NCI-H1092 (cell line): ENCODE measurements at places on chromosomes 4 and X.

DNA sequence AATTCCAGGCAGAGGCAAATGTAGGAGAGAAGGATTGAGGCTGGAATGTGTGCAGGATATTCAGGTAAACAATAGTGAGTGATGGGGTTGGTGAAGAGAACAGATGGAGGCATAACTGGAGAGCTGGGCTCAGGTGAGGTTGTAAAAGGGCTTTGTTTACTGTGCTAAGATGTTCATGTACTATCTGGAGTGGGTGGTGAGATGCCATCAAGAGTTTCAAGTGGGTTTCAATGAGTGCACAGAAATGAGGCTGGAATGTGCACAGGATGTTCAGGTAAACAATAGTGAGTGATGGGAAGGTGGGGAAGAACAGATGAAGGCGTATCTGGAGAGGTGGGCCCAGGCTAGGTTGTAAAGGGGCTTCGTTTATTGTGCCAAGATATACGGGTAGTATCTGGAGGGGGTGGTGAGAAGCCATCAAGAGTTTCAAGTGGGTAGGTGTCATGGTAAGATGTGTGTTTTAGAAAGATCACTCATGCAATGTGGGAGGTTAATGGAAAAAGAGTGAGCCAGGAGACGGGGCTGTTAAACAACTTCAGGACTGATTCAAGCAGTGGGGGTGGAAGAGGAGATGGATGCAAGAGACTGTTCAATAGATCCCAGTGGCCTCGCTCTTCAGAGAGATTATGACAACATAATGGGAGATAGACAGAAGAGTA, 25.4 kb upstream of the NMU start:
- no peak for DNase-seq

- no peak for DNase-seq
These were observed 22.4 kb downstream of the PCDH18 start for GRCh38 chr4:137509855-137510282.

GRCh38 chr4:151888367-151888866, 127.6 kb upstream of the GATB start:
- DNase-seq, result no peak

- DNase-seq, result no peak
These were observed 38.8 kb downstream of the SEC31A start for GRCh38 chr4:82851885-82852750.

DNA sequence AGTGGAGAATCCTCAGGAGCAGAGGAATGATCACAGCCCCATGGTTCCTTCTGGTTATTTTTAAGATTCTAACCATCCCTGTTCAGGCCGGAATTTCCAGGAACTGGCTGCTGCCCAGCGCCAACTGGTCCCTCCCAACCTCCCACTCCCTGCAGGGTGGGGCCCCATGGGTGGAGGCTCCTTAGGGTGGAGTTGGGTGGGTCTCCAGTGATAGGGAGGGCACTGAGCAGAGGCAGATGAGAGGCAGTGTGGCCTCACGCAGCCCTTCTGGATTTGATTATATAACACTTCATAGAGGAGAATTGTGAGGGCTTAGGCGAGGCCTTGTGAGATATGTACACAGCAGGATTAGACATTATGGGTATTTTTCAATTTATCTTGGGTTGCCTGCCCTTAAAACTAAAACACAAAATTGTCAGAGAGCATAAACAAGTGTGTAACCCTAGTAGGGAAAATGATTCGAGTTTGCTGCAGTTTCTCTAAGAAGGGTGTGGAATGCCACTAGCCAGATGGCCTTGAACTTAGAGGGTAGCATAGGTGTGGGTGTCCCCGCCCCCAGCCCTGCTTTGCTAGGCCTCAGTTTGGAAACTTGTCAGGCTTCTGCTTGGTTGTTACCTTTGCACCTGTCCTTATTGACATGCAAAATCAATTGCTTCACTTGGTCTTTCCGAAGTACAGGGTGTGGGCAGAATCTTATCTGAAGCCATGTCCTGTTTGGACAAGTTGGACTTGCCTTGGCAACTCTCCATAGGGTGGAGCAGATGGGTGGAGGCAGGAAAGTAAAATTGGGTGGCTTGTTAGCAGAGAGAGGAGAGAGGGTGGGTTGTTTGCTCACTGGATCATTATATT, 9.4 kb downstream of the KLF3 start:
- no peak for DNase-seq

DNA sequence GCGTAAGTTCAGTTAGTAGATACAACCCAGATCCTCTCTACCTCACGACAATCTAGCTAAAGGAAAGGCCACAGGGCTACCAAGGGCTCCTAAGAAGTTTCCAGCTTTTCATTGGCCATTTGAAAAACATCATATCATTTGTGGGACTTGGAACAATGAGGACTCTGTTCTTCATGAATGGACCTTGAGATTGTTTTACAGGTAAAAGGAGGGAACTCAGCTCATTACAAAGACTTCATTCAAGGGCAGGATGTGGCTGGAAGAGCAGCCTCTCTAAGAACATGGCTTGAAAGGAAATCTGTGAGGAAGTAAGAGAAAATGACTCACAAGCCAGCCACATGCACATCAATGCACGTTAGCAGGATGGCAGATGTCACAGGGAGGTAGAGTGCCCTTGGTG, 105.9 kb upstream of the SLC7A11 start:
- no peak for DNase-seq

GRCh38 chrX:70769659-70770227, 138.8 kb downstream of the TEX11 start:
- DNase-seq, result no peak

- DNase-seq, result no peak
These were observed 15.3 kb upstream of the HMGB3 start for GRCh38 chrX:150967786-150968185.

GRCh38 chrX:11386001-11386523, 92.8 kb downstream of the AMELX start:
- DNase-seq, result no peak

GRCh38 chr4:161657616-161658015, 506.2 kb downstream of the FSTL5 start:
- no peak for DNase-seq

- DNase-seq, result no peak
These were observed 933.2 kb downstream of the ADGRL3 start for GRCh38 chr4:62133101-62133897.

DNA sequence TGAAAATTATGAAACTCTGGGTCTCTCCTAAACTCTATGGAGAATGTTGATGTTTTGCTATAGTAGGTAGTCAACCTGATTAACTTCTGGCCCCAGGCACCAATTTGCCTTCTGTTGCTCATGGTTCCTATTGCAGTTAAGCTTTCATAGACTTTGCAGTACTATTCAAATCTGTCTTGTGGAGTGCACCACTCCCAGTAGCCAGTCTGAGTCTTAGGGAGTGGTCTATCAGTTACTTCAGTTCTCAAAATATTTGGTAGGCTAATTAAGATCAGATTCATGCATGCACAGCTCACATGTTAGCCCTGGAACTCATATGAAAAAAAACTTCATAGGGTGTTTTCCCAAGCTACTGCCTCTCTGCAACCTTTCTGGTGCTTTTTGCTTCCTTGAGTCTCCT, 53.3 kb downstream of the BMP15 start:
- DNase-seq, result no peak

DNA sequence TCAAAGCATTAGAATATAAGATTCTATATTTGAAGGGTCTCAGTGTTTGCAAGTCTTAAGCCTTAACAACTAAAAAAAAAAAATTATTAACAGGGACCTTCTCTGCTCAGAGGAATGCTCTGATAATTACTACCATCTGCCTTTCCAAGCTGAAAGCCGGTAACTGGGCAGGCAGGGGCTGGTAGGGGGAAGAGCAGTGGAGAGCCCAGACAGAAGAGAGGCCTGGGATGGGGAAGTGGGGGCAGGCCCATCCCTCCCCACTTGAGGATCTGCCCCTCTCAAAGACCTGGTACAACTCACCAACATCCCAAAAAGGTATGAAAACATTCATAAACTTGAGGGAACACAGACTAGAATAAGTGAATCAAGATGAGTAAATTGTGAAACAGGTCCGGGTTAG, 113.9 kb downstream of the QDPR start:
- DNase-seq, result no peak

DNA sequence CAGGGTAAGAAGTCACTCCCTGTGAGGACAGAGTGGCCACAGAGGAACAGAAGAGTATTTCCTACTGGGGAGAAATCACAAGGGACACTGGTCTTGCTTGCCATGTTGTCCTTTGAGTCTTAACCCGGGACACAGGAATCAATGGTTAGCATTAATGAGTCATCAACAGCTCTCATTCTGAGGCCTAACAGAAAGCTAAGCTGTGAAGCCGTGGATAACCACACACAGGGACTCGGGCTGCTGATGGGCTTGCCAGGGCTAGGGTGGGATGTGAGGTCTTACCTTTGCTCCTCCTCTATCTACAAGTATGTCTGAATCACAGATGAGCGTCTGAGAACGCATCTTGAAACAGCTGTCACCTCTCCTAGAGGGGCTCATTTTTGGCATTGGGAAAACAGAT, 22.2 kb downstream of the HELT start:
- DNase-seq, result no peak

GRCh38 chr4:15652841-15653240, 2.3 kb downstream of the FBXL5 start:
- no peak for DNase-seq

GRCh38 chr4:113293043-113293560, 243.6 kb downstream of the ANK2 start:
- no peak for DNase-seq

- DNase-seq, result no peak
These were observed 214.6 kb upstream of the MAB21L2 start for GRCh38 chr4:150367326-150367725.

GRCh38 chrX:639151-639550, 8.6 kb downstream of the SHOX start:
- no peak for DNase-seq

DNA sequence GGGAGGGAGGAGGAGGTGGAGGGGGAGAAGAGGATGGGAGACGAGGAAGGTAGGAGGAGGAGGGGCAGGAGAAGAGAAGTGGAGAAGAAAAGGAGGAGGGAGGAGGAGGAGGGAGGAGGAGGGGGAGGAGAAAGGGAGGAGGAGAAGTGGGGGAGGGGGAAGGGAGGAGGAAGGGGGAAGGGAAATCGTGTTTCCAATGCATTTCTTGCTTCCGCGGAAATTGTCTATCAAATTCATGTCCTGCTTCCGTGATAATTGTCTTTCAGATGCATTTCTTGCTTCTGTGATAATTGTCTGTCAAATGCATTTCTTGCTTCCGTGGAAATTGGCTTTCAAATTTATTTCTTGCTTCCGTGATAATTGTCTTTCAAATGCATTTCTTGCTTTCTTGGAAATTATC, 43.3 kb downstream of the CRLF2 start:
- DNase-seq, result no peak

GRCh38 chr4:17367201-17367600, 144.7 kb downstream of the QDPR start:
- DNase-seq, result no peak

DNA sequence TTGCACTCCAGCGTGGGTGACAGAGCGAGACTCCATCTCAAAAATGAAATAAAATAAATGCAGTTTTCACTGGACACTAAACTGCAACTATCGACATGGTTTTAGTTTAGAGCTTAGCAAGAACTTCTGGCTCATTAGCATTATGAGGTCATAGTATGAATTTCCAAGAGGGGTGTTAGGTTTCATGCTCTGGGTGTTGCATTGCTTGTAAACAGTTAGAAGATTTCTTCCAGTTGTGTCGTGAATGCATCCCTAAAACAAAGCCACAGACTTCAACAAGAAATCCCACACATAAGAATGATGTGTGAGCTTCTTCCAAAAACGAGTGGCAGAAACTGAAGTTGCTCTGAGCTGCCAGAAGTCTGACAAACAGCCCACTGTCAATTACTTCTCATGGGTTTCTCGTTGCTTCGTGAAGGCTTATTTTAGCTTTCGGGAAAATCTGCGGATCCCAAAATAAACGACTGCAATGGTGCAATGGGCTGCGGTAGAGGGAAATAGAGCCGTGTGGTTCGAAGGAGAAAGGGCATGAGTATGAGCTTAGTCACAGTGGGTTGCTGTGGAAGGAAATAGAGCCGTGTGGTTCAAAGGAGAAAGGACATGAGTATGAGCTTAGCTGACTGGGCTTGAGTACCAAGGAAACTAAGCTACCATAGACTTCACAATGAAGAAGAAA, 354.9 kb downstream of the DHRSX start:
- no peak for DNase-seq

GRCh38 chrX:110056419-110056818, 53.5 kb downstream of the TMEM164 start:
- no peak for DNase-seq
